CD4-positive, alpha-beta T cell treated with Interleukin-2 at 100 ng/mL for 4 hours (primary cell): ENCODE measurements at places on chromosomes 4 and X.

GRCh38 chr4:146095860-146096259, 79.7 kb upstream of the LSM6 start:
- DNase-seq = no peak

DNA sequence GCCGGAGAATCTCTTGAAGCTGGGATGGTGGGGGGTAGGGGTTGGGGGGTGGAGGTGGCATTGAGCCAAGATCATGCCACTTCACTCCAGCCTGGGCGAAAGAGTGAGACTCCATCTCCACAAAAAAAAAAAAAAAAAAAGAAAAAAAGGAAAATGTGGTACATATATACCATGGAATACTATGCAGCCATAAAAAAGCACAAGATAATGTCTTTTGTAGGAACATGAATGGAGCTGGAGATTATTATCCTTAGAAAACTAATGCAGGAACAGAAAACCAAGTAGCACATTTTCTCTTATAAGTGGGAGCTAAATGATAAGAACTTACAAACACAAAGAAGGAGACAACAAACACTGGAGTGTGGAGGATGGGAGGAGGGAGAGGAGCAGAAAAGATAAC, 188.5 kb downstream of the APBB2 start:
- DNase-seq = no peak

GRCh38 chrX:34144246-34144645, 12.1 kb upstream of the FAM47A start:
- DNase-seq = no peak

GRCh38 chr4:101264512-101264911, 82.8 kb downstream of the PPP3CA start:
- no peak for DNase-seq

GRCh38 chr4:89222170-89222569, 85.4 kb downstream of the GPRIN3 start:
- DNase-seq = no peak

DNA sequence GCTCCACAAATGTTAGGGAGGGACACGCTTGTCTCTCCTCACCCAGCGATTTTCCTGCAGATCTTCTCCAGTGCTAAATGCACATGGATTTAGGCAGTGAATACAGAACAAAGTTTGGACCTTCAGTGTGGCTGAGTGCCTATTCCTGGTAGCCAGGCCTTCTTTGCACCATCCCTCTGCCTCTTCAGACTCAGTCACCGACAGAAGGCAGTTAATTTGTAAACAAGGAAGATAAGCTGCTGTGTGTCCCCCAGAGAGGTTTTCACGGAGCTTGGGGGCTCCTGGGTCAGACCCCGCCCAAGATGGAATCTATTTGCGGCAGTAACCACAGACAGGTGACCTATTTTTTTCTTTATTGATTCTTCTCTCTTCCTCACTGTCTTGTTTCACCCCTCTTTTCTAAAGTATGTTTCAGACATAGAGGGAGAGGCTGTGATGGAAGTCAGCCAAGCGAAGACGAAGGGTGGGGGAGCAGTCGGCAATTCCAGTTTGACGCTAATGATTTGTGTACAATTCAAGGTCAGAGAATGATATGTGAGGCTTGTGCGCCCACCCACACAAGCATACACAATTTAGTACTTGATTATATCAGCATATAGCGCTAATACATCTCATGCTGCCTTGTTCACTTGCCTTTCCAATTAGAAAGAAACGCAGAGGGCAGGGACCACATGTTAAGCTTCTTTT, 200.8 kb downstream of the MGST2 start:
- no peak for DNase-seq

- DNase-seq = peak; percentile 42
Observed at GRCh38 chr4:48665555-48666186, 114.4 kb downstream of the FRYL start.

DNA sequence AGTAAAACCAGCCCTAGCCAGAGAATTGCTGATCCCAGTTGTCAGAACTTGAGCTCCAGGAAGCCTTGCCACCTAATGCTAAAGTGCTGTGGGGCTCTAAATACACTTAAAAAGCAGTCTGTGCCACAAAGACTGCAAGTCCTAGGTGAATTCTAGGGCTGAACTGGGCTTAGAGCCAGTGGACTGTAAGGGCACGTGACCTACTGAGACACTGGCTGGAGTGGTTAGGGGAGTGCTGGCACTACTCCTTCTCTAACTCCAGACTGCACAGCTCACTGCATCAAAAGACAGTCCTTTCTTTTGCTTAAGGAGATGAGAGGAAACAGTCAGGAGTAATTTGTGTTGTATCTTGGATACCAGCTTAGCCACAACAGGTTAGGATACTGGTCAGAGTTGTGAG, 1240.2 kb downstream of the FAM133A start:
- no peak for DNase-seq

DNA sequence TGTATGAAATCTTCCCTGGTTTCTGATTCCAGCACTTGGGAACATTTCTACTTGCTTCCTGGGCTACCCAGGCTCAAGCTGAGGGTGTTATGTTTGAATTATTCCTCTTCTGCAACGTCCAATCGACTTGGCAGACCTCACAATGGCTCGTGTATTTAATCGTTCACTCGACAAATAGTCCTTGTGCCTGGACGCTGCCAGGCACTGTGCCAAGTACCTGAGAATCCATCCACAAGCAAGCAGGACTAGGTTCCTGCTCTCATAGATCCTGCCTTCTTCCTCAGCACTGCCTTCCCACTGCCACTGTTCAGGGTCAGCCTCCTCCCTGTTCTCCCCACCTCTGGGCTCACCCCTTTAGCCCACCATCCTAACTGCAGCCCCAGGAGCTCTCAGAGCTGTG, 113.3 kb downstream of the EFNB1 start:
- no peak for DNase-seq

DNA sequence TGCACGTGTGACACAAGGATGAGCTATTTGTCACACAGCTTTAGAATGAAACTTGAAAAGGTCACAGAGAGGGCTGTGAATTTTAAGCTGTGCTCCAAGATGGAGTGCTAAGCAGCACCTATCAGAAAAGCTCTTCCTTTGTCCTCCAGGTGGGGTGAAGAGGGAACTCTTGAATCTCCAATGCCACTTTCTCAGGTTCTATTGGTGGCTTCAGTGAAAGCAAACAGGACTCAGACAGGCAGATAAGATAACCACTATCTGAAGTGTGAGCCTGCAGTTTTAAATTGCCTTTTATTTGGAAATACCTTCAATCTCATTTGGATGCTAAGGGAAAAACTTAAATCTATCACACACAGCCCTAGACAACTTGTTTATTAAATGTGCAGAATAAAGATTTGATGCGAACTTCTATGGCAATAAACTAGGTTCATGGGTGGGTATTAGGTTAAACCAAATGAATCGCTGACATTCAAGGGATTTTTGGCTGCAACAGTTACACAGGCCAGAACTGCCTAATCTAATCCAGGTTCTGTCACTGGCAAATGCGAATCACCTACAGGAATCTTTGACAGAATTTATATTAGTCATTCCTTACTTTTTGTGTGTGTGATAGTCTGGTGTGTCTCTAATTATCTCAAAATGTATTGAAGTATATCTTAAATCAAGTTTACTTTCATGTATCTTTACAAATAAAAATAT, 13.6 kb upstream of the PDGFRA start:
- DNase-seq = no peak
